Kidney (tissue), 22 donors: ENCODE measurements at places on chromosomes 6 and 20.
A peak's percentile ranks its signal among the peaks of the same experiment; 100 is the strongest.

- H3K4me1 ChIP-seq, result no peaks in the 10 kb centered on the region
- H3K27ac ChIP-seq, result no peak overlapping the region
- no peak for DNase-seq
Measured at GRCh38 chr6:135877666-135878065, 26.2 kb downstream of the PDE7B start.

DNA sequence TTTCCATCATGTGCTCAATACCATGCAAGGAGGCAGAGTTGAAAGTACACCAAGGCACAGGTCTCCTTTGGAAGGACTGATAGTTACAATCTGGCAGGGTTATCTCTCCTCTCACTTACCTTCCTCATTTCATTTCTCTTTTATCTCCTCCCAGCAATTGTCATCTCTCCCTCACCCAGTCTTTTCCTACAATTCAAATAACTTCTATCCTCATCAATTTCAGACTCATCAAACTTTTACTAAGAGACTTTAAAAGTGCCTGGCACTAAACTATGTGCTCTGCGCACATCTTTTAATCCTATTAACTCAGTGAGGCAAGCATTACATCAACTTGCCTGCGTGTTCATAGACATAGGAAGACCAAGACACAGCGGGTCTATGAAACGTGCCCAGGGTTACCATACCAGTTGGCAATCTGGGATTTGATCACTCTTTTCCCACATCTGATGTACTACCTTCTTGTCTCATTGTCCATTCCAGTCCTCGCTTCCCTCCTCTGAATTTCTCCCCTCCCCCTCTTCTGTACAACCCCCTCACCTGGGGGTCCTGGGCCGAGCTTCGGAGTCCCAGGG is 1.2 kb downstream of the VARS1 start:
- peak overlapping the region; percentile 94 for H3K4me3 ChIP-seq
- H3K4me1 ChIP-seq, result no peaks in the 10 kb centered on the region
- H3K27ac ChIP-seq, result peak overlapping the region; percentile 92
- no peaks in the 10 kb centered on the region for H3K36me3 ChIP-seq
- H3K27me3 ChIP-seq, result no peaks in the 10 kb centered on the region

- H3K36me3 ChIP-seq, result no peaks in the 10 kb centered on the region
- H3K4me3 ChIP-seq, result no peak overlapping the region
- no peaks in the 10 kb centered on the region for H3K4me1 ChIP-seq
- no peak overlapping the region for H3K27ac ChIP-seq
- no peaks in the 10 kb centered on the region for H3K27me3 ChIP-seq
Measured at GRCh38 chr6:164749221-164750064, 560.0 kb downstream of the C6orf118 start.

DNA sequence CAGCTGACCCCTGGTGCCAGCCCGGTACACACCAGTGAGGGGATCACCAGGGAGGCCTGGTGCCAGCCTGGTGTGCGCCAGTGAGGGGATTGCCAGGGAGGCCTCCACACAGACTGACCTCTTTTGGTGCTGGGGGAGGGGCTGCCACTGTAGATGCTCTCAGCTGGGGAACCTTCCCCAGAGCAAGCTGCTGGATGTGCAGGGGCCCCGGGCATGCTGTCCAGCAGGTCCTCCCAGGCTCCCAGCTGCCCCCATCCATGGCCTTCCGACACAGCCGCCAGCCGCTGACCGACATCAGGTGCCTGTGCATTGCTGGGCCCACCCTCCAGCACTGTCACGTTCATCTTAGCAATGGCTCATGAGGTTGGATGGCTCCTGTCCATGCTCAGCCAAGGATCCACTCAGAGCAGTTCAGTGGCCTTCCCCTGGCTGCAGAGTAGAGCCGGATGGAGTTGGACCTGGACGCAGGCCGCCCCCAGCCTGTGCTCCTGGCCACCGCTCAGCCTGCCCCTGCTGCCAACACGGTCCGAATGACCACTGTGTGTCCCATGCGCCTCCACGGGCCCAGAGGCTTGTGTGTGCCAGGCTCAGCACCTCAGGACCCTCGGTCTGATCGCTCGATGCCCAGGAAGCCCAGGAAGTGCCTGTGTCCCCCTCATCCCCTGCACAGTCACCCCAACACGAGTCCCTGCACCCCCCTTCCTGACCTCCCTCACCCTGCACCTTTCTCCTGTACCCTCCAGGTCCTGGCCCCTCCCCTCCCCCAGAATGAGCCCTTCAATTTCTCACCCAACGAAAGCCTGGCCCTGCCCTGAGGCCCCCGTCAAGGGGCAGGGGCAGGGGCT is 95.7 kb downstream of the YTHDF1 start:
- H3K27me3 ChIP-seq, result no peaks in the 10 kb centered on the region
- DNase-seq, result no peak
- no peak overlapping the region for H3K27ac ChIP-seq
- H3K36me3 ChIP-seq, result no peaks in the 10 kb centered on the region
